ENCODE measurements at places on chromosomes 3 and 15.
A peak's percentile ranks its signal among the peaks of the same experiment; 100 is the strongest.

GRCh38 chr3:116399701-116400226 is 45.5 kb downstream of the LSAMP start:
- no peak for DNase-seq

- no peak for DNase-seq
Observed at GRCh38 chr3:150602426-150603152, 532 bp upstream of the SELENOT start.

GRCh38 chr15:90859234-90860131 is 8.9 kb upstream of the FURIN start:
- no peak for DNase-seq

DNA sequence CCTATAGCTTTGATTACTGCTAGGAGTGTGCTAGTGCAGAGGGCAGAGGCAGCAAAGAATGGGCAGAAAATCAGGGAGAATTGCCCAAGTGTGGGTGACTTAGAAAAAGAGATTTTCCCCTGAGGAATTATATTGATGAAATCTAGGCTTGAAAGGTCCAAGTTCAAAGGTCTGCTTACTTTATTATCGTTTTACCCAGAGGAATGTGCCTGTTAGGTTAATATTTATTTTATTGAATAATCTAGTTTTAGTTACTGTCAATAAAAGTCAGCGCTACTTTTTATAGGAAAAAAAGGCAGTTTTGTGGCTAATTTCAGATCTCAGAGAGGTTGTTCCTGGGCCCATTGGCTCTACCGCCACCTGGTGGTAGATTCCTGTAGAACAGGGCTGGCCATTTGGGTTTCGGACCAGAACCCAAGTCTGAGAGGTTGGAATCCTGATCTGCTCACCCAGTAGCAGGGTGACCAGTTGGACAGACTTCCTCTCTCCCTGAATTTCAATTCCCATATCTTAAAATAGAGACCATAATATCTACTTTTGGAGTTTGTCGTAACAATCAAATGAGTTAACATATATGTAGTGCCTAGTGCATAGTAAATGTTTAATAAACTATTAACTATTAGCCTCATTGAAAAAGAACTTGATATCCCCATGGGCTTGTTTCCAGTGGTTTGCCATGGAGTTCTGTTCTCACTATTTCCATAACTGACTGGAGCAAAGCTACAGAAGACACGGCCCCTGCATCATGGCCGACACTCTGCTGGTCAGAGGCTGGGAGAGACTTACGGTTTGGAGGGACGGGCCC is 62.7 kb upstream of the ZNF148 start:
- DNase-seq = peak; percentile 71

GRCh38 chr3:82085851-82086475 is 324.5 kb upstream of the GBE1 start:
- no peak for DNase-seq

GRCh38 chr3:45560281-45560971 is 34.1 kb upstream of the LIMD1 start:
- peak; percentile 82 for DNase-seq

GRCh38 chr3:32508711-32509110 is 6.1 kb upstream of the CMTM6 start:
- DNase-seq = peak; percentile 27

GRCh38 chr15:77975332-77976094 is 102.0 kb downstream of the TBC1D2B start:
- DNase-seq = no peak

GRCh38 chr3:172692751-172693338 is 18.0 kb downstream of the NCEH1 start:
- DNase-seq = no peak

GRCh38 chr3:63974451-63974850 is 48.8 kb downstream of the PSMD6 start:
- DNase-seq = no peak

DNA sequence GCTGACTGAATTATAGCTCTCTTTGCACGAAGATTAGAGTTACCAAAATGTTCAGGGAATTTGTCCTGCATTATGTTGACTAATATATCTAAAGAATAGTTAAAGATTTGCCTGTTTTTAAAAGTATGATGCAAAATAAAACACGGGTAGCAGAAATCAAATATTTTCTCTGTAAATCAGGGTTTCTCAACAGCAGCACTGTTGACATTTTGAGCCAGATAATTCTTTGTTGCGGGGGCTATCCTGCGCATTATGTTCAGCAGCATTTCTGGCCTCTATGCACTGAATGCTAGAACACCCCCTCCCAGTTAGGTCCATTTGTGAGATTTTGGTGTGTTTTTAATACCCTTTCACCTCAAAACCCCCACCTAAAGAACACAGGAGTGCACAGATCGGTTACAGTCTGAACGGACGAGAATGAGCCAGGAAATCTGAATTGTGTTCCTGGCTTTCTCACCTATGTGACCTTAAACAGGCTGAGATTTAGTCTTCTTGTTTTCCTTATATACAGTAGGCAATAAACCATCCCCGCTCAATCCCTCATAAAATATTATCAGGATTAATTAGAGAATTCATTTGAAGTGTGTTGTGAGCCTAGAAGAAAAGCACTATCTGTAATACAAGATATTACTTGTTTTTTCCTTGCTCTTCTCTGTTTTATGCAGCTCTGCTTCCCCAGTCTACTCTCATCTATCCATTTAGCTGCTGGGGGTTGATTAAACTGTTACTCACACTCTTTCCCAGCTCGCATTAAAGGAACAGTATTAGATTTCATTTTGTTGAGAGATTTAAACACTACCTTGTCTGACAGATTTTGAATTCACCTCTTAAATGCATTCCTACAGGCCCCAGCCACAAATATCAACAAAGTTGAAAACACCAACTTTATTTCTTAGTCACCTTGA is 247.5 kb upstream of the GOLIM4 start:
- no peak for DNase-seq

- DNase-seq = no peak
Observed at GRCh38 chr15:88841236-88841635, 38.0 kb downstream of the ACAN start.

- no peak for DNase-seq
Observed at GRCh38 chr3:113169891-113170452, 41.4 kb upstream of the BOC start.

DNA sequence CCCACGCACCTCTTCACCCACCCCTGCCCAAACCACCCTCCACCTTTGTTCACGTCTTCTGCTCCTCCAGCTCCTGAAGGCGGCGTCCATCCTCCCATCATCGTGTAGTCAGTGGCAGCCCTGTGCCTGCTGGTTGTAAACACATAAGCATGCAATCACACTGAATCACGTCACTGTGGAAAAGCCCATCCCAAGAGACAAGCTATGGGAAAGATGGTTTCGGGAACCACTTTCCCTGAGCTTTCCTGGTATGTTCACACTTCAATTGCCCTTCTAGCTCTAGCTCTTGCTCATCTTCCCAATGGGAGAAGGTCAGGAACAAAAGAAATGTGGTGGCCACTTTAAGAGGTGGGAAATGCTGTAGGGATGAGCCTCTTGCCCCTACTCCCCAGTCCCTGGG is 14.4 kb upstream of the GOLGA8J start:
- DNase-seq = no peak

- peak; percentile 59 for DNase-seq
Observed at GRCh38 chr3:139555249-139555648, 15.7 kb upstream of the RBP1 start.

- DNase-seq = peak; percentile 12
Observed at GRCh38 chr3:14764331-14765059, 54.3 kb upstream of the FGD5 start.

- DNase-seq = peak; percentile 68
Observed at GRCh38 chr3:39718674-39719595, 90.5 kb upstream of the MYRIP start.
